ENCODE measurements at places on chromosomes 1 and 21.

GRCh38 chr1:87176514-87176913 is 152.2 kb upstream of the LMO4 start:
- DNase-seq: no peak

DNA sequence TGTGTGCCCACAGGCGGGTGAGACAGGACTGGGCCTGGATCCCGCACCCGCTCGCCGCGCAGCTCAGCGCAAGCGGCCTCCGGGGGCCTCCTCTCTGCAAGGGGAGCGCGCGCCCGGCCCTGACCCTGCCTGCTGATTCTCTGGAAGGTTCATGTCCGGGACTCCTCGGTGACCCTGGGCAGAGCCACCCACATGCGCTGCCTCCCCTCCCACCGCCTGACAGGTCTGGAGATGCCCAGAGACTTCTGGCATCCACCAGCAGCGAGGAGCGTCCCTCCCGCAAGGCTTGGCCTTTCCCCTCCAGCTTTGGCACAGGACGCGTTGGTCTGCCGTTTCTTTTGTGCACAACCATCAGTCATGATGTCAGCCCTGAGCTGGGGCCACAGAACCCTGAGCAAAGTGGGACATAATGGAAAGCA is 42.0 kb upstream of the COL6A2 start:
- no peak for DNase-seq

DNA sequence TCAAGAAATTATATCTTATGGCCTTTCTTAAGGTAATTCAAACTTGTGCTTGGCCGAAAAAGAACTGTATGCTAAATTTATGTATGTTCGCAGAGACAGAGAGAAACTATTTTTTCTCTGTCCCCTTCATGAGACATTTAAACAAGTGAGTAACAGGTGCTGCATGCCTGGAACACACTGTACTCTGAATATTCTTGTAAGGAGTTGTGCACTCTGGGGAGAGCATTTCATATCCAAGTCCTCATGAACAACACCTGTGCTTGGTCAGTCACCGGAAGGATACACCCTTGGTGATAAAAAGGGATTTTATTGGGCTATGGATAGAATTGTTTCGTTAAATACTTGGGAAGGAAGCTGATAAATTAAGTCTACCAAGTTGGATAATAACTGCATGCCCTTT is 220.8 kb upstream of the NRIP1 start:
- DNase-seq: no peak

GRCh38 chr1:230316864-230317745 is 109.0 kb downstream of the PGBD5 start:
- DNase-seq: no peak

DNA sequence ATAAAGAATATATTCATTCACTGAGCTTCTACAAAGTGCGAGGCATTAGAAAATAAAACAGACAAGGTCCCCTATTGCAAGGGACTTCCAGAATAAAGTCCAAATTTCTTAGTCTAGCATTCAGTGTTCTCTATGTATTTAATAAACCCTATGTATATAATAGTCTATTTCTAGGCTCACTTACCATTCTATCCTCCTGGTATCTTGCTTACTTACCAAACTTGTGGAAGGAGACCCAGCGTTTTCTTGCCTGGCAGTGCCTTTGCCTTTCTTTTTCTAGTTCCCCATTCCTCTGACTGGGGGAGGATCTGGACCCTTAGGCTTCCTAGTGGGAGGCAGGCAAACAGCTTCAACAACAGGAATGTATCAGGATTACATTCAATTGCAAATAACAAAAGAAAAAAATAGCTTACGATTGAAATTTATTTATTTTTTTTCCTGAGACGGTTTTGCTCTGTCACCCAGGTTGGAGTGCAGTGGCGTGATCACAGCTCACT is 690 bp upstream of the RNF19B start:
- DNase-seq: no peak

DNA sequence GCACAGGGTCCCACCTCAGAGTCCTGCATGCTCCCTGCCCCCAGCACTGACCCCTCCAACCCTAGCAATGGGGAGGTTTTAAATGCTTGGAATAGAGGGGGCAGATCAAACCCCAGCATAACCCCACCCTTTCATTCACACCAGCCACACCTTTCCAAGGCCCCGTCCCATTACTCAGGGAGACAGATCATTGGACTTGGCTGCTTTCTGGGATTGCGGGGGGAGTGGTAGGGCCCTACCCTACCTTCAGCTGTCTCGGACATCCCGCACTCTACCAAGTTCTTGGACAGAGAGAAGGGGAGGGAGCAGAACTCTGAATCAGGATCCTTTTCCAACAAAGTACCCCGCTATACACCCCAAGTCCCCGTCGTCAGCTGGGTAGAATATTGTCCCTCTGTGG is 983 bp downstream of the PADI2 start:
- DNase-seq: no peak

DNA sequence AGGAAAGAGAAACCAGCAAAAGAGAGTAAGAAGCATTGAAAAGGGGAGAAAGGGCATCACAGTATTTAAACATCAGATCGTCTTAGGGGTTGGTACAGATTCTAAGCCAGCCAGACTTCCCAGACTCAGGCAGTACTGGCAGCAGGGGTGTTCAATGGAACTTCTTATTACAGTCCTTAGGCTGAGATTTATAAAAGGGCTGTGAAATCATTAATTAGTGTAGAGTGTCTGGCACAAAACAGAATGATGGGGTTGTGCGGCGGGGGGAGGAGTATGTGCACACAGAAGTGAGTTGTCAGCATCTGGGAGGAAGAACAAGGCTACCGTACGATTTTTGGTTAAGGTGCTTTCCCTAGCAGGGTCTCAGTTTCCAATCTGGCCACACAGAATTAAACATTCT is 38.2 kb downstream of the ARHGEF11 start:
- DNase-seq: no peak

- no peak for DNase-seq
Measured at GRCh38 chr1:18828224-18828623, 31.2 kb downstream of the TAS1R2 start.
